ENCODE measurements at places on chromosomes 11 and 22. TPM values are rescaled to one million over a fixed set of nuclear protein-coding genes. Genes with fewer than 3 reads are reported as not detected.

The PSMC3 gene
- total RNA-seq: 88.2 TPM

The DPP3 gene
- total RNA-seq: 46.9 TPM

The GUCY1A2 gene
- 0.84 TPM for total RNA-seq

The PHOX2A gene
- total RNA-seq: not detected

The MMP10 gene
- total RNA-seq: 1.4 TPM

The SPECC1L gene
- total RNA-seq: 33.4 TPM

The KDM4D gene
- total RNA-seq: 0.32 TPM

The SBF2 gene
- total RNA-seq: 27.7 TPM

GRCh38 chr11:94880216-94880615 is 93.1 kb downstream of the CWC15 start:
- ATAC-seq: peak; percentile 93

- ATAC-seq: no peak
These were observed 5.6 kb downstream of the SNU13 start for GRCh38 chr22:41683052-41683451.

- peak; percentile 59 for ATAC-seq
These were observed 31.2 kb downstream of the PDE2A start for GRCh38 chr11:72642884-72643522.

- ATAC-seq: no peak
These were observed 50.2 kb downstream of the PITPNB start for GRCh38 chr22:27868732-27869282.

DNA sequence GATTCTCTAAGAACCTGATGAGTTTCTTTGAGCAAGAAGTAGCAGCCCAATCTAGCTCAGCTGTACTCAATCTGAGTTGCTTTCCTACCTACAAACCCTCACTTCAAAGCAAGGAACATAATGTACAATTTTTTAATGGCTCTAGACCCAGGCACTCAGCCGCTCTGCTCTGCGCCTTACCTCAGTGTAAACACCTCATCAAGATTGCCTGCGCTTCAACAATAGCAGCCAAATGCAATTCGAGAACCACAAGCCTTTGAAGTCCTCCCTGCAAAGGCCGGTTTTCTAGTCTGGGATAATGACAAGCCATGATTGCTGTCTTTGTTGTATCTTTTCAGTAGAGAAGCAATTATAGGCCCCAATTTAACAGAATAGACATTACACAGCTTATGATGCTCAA is 38.0 kb downstream of the JHY start:
- no peak for ATAC-seq

GRCh38 chr22:20296598-20296997 is 23.3 kb downstream of the DGCR6L start:
- ATAC-seq: no peak

- ATAC-seq: no peak
These were observed 5.9 kb upstream of the HMOX1 start for GRCh38 chr22:35375031-35375430.

DNA sequence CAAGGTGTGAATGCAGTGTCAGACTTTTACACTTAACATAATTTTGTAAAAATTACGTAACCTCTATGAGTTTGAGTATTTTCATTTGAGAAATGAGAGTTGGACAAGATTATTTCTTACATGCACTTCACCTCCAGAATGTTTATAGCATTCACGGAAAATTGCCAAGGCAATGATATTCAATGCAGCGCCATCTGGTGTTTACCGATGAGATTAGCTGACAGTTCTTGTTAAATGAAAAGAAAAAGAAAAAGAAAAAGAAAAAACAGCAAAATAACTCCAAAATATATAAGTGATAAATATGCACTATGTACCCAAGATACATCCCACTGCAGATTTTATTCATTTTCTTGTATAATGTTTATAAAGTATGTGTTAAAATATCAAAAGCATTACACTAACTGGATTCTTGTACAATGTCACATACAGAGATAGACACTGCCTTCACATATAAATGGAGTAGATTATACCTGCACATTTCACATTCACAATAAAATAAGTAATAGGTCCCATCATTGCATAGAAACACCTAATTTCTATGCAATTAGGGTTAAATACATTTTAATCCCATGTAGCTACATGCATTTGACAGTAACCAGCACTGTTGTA is 976.3 kb upstream of the FAT3 start:
- no peak for ATAC-seq

DNA sequence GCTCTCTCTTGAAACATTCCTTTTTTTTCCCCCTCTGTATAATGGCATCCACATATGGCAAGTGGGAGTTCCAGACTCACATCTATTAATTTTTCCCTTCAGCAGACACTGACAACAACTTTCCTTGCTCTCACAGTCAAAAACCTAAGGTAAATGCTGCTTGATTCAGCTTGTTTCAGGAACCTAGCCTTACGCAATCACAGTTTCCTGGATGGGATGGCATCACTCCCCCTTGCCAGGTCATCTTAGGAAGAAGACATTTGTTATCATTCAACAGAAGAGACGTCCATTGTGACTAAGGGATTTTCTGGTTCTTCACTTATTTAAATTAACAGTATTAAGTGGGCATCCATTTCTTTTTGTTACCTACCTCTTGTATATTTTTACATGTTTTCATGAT is 112.0 kb upstream of the PDGFD start:
- ATAC-seq: no peak

DNA sequence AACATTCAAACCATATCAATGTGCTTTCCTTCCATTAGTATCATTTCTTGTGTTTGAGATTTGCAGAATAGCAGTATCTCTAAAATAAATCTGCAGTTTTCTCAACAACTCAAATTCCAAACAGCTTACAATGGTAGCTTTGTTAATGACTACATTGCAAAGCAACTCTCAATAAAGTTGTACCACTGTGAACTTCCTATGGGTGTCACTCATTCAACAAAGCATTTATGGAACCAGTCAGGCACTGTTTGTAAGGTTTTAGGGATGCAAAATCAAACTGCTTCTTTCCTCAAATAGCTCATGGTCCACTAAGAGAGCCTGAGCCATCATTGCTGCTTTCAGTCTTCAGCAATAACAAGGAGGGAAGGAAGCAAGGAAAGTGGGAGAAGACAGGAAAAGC is 91.0 kb downstream of the CCDC83 start:
- ATAC-seq: no peak

DNA sequence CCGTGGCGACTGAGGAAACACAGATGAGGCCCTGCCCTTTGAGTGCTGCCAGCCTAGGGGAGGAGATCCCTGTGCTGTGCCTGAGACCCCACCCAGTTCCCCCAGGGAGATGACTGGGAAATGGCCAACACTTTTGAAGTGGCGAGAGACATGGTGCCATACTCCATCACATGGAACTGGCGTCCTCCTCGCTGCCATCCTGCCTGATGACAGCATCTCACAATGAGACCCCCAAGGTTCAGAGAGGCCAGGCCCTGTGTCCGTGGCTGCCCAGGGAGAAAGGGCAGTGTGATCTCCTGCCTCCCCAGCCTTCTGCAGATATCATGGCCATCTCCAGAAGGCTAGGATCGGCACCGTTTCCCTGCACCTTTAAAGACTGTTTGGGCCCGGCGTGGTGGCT is 31.1 kb downstream of the FAM83F start:
- ATAC-seq: no peak

DNA sequence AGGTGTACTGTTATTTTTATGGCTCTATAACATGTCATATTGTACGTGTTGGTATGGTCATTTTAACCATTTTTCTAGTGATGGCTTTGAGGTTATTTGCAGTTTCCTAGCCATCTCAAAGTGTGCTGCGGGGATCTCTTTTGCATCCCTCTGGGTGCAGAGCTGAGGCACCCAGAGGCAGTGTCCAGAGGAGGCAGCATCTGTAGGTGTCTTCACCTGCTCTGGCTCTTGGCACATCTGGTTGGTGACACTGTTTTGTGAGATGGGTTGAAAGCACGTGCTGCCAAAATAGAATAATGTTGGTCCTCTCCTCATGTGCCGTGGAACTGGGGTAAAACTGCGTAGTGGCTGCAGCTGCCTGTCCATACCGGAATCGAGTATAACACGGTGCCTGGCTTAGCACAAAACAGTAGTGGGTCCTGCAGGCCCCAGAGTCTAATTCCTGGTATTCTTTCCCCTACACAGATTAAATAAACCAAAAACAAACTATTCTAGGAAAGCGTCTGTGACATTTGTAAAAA is 12.9 kb downstream of the NEAT1 start:
- peak; percentile 1 for ATAC-seq

DNA sequence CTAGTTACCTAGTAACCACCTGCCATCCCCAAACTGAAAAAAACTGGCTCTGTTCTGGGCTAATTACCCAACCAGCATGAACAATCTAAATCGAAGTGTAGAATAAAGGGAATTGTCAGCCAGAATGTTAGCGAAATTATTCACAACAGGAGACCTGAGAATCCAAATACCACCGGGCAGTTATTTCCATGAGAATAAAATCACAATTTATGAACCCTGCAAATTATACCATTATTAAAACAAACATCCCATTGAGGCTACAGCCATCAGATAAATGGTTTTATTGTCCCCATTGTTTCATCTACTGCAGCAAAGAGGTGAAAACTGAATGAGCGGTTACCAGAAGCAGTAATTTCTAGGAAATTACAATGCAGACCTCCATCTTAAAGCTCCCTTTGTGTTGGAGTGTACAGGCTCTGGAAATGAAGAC is 21.7 kb downstream of the FAM168A start:
- no peak for ATAC-seq

GRCh38 chr11:61976420-61976800 is 9.0 kb upstream of the FTH1 start:
- ATAC-seq: no peak

DNA sequence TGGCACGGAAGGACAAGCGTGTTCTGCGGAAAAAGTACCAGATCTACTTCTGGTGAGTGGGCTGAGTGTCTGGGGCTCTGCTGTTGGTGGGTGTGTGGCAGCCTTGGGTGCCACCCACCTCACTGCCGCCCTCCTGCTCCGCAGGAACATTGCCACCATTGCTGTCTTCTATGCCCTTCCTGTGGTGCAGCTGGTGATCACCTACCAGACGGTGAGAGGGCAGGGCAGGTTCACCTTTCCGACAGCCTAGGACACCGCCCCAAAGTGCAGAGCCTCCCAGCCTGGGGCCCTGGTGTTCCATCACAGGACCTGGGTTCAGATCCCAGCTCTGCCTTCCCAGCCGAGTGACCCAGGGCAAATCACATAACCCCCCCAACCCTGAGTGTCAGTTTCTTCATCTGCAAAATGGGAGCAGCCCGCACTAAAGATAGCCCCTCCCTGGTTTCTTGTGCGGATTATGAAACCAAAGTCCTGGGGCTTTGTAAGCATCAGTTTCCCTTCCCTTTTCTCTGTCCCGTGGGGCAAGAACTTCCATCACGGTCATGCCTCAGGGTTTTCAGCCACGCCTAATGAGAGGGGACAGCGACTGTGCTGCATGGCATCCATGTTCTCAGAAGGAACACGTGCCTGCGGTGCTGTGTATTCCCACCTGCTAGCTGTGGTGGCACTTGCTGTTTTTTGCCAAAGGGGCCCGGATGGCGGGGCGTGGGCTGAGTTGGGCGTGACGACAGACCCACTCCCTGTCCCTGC is 9.8 kb upstream of the TAGLN start:
- peak; percentile 44 for ATAC-seq

DNA sequence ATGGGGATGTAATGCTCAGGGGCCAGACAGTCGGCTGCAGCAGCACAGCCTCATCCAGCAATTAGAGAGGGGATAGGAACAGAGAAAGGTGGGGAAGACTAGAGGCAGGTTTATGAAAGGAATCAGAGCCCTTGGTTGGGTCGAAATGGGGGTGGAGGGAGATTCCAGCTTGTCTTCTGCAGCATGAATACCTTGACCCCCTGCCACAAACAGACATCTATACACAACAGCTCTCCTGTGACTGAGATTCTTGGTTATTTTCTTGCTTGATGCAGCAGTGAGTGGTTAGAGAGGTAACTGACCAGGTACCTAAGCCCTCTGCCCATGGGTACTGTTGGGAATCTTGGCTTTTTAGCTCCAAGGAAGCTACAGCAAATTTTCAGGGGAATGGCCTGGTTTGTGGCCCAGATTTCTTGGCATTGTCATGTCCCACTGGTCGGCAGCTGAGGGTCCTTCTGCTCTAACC is at the start of gene TRIM49D1:
TSS of gene TRIM49D1 (minus strand) at position 51 of the 466 bp plus-strand sequence. CDS start 4,535 bp downstream, outside the sequence.
- no peak for ATAC-seq

GRCh38 chr11:128705124-128705920 is 11.4 kb downstream of the FLI1 start:
- ATAC-seq: no peak

DNA sequence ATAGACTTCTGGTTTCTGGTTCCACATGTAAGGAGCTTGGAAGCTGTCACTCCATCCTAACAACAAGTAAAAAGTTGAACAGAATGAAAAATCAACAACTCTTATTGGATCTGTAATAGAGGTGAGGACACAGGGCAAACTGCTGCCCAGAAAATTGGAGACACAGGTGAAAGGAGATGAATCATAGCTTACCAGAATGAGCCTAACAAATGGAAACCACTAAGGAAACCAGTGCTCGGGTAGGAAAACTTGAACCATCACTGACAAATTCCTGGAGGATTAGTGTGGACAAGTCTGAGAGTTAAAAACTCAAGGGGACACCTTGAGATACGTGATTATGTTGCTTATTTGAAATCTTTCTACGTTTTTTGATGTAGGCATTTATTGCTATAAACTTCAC is 52.1 kb downstream of the GDPD4 start:
- ATAC-seq: no peak

DNA sequence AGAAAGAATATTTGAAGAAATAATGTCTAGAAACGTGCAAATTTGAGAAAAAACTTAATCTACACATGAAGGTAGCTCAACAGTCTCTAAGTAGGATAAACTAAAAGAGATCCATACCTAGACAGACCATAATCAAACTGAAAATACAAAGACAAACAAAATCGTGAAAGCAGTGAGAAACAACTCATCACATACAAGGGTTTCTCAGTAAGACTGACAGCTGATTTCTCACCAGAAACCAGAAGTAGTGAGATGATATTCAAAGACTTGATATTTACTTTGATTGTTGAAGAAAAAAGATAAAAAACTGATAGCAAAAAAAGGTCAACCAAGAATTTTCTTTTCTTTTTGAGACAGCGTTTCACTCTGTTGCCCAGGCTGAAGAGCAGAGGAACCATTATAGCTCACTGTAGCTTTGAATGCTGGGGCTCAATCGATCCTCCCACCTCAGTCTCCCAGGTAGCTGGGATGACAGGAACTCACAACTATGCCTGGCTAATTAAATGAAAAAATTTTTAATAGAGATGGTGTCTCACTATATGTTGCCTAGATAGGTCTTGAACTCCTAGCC is 17.4 kb downstream of the NPAT start:
- ATAC-seq: no peak

DNA sequence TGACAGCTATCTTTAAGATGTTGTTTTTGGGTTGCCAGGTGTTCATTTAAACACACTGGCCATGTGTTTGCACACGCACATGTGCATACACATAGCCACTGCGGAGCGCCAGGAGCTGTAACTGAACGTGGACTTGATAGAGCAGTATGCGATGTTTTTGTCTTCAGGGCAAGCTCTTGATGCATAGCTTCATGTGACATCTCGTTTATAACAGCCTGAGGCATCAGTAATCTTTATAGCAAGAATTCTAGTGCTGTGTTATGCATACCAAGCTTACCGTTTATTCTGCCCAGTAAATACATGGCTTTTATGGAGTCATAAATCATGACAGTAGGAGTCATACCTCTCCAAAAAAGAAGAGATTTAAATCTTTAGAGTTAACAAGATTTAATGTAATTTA is 87.0 kb downstream of the ATXN10 start:
- ATAC-seq: peak; percentile 57
